Fibroblast of the aortic adventitia (primary cell): ENCODE measurements at places on chromosomes 5 and 9.

DNA sequence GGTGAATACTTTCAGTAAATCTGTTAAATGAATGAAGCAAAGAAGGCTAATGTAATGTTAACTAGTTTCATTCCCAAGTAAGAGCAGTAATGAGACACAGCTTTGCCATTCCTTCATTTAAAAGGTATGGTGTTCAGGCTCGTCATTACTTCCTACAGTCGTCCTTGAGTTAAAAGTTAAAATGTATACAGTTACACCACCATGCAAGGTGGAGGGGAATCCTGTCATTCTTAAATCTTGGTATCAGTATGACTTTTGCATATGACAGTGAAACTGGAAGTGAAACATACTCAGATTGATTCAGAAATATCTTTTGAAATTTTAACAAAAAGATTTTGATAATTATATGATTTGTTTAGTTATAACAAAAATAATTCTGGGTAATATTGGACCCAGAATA is 25.9 kb downstream of the MTRR start:
- no peak for DNase-seq

DNA sequence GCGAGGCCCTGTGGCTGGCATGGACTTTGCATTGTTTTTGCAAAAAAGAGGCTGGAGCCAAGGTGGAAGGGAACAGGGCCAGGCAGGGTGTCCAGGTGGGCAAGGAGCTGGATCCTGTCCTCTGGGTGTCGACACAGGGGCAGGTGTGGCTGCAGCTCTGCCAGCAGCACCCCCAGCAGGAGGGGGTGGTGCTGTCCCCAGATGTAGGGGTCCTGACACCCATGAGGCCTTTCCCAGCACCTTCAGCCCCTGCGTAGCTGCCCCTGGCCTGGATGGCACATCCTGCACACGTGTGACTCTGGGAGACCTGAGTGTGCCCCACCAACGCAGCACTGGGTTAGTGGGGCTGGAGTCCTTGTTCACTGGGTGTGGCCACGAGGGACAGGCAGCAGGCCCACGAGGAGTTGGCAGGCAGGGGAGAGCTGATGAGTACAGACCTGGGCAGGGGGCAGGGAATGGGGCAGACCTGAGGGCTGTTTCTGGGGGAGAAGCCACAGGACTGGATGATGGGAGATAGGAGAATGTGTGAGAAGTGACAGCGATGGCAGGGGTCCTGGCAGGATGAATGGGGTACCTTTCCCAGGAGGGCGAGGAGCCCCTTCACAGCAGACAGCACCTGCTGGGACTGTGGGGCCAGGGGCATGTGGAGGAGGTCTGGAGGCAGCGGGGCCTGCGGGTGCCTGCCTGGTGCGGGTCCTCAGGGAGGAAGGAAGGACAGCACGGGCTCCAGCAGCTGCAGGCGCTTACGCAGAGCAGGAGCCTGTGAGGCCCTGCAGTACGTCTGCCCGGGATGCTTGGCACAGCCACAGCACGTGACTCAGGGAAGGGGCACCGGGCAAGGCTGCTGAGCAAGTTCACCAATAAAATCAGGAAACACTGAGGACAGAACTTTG is 3.6 kb upstream of the RASGEF1C start:
- peak; percentile 22 for DNase-seq

GRCh38 chr9:132509928-132510874 is 72.2 kb upstream of the BARHL1 start:
- DNase-seq: peak; percentile 9

DNA sequence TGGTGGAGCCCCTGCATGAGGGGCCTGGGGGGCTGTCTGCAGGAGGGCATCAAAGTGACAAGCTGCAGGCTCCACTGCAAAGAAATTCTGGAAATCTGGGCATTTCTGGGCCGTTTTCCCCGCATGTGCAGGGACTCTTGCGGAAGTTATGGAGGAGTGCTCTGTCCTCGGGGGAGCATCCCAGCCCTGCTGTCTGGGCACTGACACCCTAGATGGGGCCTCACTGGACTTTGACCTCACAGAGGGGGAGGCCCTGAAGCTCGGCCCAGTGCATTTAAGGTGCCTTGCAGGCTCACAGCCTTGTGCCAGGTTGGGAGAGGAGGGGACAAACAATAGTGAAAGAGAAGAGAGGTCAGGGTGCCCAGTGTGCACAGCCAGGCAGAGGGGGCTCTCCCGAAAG is 35.4 kb downstream of the LHX3 start:
- no peak for DNase-seq

DNA sequence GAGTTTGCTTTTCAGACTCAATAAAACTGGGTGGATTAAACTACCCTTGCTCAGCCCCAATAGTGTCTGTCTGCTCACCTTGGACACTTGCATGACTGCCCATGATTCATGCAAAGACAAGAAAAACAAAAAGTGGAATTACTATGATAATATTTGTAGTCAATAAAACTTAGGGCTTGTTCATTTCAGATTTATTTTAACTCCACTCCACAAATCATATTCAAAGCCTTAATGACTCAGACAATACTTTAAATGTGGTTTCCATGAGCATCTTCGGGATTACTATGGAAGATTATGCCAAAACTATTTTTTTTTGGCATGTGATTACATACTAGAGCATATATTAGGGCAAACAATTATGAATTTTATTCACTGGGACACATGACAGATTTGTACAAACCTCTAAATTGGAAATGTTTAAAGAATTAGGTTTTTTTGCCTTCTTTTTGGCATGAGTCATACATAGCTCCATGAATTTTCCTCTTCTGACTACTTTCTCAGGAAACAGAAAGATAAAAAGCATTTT is 468.9 kb downstream of the ACTL7B start:
- peak; percentile 92 for DNase-seq
